Hippocampal formation (tissue), 2 donors: ENCODE measurements at places on chromosomes 12 and 14.

GRCh38 chr12:112194601-112195247, 69.4 kb downstream of the TRAFD1 start:
- DNase-seq = no peak

DNA sequence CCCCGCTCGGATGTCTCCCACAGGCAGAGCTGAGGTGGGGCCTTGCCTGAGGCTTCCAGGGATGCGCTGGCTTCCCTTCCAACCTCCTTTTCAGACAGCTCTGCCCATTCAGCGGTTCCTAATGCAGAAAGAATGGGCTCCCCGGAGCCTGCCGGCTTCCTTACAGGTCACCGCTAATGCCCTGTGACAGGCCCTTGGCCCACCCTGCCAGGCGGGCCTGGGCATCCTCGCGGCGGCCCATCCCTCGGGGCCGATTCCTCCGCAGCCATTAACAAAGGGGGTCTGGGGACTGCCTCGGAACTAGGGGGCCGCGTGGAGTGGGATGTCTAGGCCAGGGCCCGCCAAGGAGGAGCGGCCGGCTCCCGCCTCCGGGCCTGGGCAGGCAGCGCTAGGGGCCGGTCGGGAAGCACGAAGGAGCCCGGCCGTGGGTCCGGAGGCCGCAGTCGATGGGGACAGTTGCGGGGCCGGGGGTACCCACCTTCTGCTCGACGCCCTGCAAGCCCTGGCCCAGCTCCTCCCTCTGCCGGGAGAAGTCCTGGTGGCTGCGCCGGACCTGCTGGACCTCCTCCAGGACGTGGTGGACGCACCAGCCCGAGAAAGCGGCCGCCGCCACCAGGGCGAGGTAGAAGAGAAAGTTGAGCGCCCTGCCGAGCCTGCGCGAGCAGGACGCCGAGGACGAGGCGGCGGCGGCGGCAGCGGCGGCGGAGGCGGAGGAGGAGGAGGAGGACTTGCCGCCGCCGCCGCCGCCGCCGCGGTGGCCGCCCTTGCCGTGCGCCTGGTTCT, 738 bp downstream of the CKAP4 start:
- DNase-seq = peak; percentile 32

DNA sequence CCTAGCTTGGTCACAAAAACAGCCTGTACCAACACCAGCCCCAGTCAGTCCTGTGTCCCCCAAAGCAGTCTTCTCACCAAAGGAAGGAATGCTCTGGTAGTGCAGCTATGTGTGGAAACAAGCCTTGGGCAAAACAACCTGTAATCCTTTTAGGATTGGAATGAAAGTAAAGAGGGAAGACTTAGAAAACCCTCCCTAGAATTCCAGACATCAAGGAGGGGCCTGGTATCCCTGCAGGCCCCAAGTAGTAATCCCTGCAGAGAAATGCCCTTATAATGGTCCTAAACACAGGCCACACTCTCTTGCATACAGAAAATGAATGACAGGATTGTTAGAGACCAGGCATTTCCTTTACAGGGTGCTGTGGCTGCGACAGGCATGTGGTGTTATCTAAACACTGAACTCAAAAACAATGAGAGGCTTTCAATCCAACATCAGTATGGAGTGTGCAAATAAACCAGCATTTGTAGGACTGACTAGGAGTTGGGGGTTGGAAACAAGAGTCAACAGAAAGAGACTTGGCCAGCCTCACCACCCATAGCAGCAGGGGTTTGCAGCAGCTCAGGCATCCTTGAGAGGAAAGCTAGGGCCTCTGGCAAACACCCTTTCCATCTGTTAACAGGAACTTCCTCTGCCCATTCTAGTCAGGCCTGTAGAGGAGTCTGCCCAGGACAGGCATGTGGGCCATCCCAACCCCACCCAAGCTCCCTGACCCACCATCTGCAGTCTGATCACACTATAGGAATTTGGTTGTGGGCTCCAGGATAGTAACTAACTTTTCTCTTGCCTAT, 59.1 kb downstream of the DCAF5 start:
- DNase-seq = peak; percentile 45

DNA sequence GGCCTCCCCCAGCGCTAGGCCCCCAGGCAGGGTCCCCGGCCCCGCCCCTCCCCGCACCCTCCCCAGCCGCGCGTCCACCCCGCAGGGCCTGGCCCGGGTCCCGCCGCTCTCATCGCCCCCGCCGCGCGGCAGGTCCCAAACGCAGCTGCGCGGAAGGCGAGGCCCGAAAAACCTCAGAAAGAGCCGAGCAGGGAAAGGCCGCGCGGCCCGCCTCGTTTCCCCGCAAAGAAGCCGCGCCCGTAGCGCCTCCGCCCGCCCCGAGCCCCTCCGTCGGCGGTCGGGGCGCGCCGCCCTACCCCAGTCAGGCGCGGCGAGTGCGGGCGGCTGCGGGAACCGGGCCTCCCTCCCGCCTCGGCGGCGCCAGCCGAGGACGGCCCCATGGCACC, 324 bp downstream of the POLE start:
- no peak for DNase-seq

- DNase-seq = no peak
These were observed 85.1 kb downstream of the DERA start for GRCh38 chr12:15996254-15996653.

GRCh38 chr14:93078870-93079269, 36.9 kb downstream of the ITPK1 start:
- no peak for DNase-seq

GRCh38 chr14:100135073-100135472, 24.4 kb downstream of the DEGS2 start:
- no peak for DNase-seq

- no peak for DNase-seq
These were observed 602.7 kb upstream of the FLRT2 start for GRCh38 chr14:84927096-84927827.

DNA sequence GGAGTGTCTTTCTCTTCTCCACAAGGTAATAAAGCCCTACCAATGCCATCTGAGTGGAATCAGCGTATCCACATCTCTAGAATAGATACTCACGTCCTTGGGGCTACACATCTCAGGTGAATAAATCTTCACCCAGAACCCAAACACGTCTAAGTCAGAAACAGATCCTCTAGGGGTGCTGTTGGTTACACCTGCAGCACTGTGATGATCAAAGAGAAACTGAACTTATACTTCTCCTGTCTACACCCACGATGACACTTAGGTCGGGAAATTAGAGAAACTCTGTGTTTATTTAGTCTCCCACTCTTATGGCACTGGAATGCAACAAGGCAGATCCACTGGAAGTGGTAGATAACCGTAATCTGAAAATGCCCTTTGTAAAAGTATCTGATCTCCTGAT, 46.2 kb downstream of the WIF1 start:
- no peak for DNase-seq

DNA sequence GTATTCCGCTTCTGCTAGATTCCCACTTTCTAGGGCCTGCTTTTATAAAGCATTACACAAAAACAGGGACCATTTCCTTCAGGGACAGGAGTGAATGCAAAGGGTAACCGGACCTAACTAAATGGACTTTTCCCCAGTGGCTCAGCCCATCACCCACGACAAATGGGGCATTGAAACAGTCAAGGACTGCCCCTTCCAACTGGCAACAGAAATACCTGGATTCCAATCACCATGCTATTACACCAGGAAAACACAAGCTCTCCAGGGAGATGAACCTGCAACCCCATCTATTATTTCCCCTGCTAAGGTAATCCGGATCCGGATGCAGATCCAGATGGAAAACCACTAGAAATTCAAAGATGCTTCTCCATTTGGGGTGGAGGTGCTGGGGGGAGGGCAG, 1.0 kb downstream of the MPHOSPH9 start:
- peak; percentile 15 for DNase-seq

DNA sequence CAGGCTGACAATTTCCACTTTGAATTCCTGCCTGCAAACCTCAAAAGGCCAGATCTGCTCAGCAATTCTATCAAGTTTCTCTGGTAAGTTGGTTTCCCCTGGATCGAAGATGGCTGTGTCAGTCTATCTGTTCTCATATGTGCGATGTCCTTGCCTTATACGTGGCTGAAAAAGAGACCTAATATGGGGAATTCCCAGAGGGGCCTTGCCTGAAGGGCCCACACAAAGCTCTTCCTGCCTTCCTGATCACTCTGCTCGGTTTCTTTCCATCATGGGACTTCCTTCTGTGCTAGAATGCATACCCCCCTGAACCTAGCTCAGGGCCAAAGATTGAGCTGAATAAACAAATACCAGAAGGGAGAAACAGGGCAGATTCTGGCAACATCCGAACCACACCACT, 13.2 kb downstream of the TCL1B start:
- no peak for DNase-seq

DNA sequence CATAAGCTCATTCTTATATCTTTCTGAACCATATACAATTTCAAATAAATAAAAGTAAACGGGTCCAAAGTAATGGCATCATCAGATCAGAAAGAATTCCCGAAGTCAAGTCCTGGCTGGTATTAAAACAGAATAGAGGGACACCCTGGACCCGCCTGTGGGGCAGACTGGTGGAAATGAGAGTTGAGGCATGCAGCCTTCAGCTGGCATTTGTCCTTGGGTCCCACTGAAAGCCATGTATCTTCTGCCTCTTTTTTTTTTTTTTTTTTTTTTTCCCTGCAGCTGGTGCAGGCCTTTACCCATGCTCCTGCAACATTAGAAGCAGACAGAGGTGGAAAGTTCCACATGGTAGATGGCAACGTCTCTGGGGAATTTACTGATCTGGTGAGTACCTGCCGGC, 9.9 kb downstream of the AHSA1 start:
- DNase-seq = no peak

DNA sequence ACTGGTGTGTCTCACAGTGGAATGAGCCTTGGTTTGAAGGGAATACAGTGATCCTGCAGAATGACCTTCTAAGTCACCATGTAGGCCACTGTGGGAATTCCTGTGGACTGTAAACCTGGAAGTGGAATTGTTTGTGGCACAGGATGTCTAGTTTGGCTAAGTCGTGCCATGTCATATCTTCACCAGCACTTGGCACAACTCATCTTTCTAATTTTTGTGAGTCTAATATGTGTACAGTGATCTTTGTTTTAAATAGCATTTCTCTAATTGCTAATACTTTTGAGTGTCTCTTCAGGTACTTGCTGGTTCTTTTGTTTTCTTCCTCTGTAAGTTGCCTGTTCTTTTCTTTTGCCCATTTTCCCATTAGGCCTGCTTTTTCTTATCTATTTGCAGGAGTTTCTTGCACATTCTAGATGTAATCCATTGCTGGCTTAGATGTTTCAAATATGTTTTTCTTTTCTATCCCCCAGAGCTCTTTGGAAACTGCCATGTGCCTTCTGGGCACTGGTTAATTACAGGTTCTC, 112.7 kb downstream of the VRK1 start:
- no peak for DNase-seq

GRCh38 chr14:95039259-95039992, 117.9 kb downstream of the DICER1 start:
- DNase-seq = no peak

GRCh38 chr12:12209043-12209442, 57.8 kb downstream of the LRP6 start:
- no peak for DNase-seq

DNA sequence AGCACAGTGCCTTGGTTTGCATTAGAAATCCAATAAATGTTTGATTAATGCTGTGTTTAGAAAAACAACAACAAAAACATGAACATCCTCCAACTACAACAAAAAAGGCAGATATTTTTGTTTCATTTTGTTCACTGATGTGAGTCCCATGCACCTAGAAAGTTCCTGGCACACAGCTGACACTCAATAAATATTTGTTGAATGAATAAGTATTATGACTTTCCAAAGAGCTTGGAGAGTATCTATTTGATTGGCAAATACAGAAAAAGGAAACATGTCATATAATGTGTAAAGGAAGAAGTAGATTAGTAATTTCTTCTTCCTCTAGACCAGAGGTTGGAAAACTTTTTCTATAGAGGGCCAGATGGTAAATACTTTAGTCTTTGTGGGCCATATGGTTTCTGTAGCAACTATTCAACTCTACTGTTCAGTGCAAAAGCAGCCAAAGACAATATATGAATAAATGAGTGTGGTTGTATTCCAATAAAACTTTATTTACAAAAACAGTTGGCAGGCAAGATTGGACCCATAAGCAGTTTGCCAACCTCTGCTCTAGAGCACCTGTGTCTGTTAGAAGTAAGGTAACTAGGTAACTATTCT, 312.3 kb upstream of the DIO2 start:
- no peak for DNase-seq

GRCh38 chr12:19915392-19916195, 452.7 kb upstream of the PDE3A start:
- DNase-seq = no peak

GRCh38 chr14:47539031-47539461, 136.4 kb downstream of the MDGA2 start:
- DNase-seq = peak; percentile 47

GRCh38 chr14:33402604-33403003, 463.9 kb downstream of the NPAS3 start:
- no peak for DNase-seq

- no peak for DNase-seq
These were observed 53.9 kb downstream of the GNG2 start for GRCh38 chr14:51914310-51914709.

DNA sequence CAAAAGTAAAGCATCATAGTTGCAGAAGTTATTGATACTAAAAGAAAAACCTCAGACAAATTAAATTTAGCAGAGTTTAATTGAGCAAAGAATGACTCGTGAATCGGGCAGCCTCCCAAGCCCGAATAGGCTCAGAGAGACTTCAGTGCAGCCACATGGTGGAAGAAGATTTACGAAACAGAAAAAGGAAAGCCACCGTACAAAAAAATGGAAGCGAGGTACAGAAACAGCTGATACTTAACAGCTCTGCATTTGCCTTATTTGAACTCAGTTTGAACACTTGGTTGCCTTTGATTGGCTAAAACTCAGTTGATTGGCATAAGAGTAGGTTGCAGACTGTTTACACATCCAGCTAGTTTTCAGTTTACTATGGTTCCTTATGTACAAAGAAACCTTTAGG, 12.9 kb downstream of the TTC9 start:
- DNase-seq = no peak

- no peak for DNase-seq
These were observed 74.8 kb downstream of the HECTD4 start for GRCh38 chr12:112307317-112308011.

- DNase-seq = no peak
These were observed 80.1 kb downstream of the SSPN start for GRCh38 chr12:26275313-26276131.

GRCh38 chr14:32707742-32708500, 230.8 kb upstream of the NPAS3 start:
- no peak for DNase-seq

- DNase-seq = no peak
These were observed 190.7 kb downstream of the DUSP6 start for GRCh38 chr12:89161557-89161956.
